C1 segment of cervical spinal cord (tissue), 14 donors: ENCODE measurements at places on chromosomes 3 and 15.

DNA sequence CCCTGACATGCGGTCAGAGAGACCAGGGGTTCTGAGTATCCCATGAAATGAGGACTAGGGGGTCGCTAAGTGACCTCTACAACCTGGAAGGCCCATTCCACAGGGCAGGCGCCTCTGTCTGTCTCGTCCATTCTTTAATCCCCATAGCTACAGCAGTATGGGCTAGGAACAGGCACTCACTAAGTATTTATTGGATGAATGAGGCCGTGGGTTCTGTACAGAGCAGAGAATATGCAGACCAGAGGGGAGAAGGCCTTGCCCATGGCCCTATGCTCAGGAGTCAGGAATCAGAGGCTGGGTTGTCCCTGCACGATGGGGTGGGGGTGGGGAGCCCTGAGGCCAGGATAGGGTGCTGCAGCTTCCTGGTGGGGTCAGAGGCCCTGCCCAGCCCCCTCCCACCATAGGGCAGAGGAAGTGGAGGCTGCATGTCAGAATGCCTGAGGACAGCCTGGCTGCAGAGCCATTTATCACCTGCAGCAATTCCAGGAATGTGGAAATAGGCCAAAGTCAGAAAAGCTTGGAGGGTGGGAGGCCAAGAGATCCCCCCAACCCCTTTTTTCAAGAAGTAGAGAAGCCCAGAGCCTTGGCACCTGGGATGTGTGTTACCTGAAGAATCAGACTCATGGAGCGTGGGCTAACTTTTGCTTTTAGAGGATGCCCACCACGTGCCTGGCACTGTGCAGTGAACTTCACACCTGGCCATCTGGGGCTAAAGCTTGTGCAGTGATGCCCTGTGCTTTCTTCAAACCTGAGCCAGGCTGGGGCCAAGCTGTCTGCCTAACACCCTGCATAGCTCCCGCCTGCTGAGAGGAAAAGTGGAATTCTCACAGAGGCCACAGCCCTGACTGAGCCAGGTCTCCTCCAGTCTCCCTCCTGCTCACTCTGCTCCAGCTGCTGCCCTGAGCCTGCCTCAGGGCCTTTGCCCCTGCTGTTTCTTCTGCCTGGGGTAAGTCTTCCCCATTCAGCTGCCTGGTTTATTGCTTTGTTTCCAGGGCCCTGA, 109.4 kb downstream of the WNT7A start:
- DNase-seq = no peak

GRCh38 chr3:41126961-41127360, 72.3 kb upstream of the CTNNB1 start:
- DNase-seq = no peak

DNA sequence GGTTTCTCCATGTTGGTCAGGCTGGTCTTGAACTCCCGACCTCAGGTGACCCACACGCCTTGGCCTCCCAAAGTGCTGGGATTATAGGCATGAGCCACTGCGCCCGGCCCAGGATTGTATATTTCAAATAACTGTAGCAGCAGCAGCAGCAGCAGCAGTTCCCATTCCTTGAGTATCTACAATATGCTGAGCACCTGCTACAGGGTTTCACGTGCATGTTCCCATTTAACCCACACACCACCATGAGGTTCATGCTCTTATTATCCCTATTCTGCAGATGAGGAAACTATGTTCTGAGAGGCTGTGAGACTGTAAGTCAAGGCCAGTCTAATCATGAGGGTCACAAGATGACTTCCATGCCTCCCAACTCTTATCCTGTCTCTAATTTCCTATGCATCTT, 30.9 kb upstream of the FOXP1 start:
- DNase-seq = no peak

DNA sequence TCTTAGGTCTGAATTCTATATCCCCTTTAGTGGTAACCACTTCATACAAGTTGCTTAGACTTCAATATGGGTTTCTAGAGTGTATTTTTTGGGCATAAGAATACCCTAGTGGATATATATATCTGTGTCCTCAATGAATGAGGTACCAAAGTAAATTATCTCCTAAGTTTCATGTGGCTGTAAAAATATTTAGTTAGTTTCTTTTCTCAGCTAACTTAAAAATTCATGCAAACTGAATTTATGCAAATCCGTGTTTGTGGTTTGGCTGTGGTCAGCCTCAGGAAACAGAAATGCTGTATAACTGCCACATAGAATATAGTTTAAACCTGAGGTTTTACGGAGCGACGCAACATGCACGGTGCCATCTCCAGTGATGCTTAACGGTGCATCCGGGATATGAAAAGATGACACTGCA, 80.3 kb downstream of the PEX5L start:
- DNase-seq = no peak

GRCh38 chr3:30660136-30660535, 53.7 kb downstream of the TGFBR2 start:
- no peak for DNase-seq
